ENCODE measurements at places on chromosomes 16 and 17.

DNA sequence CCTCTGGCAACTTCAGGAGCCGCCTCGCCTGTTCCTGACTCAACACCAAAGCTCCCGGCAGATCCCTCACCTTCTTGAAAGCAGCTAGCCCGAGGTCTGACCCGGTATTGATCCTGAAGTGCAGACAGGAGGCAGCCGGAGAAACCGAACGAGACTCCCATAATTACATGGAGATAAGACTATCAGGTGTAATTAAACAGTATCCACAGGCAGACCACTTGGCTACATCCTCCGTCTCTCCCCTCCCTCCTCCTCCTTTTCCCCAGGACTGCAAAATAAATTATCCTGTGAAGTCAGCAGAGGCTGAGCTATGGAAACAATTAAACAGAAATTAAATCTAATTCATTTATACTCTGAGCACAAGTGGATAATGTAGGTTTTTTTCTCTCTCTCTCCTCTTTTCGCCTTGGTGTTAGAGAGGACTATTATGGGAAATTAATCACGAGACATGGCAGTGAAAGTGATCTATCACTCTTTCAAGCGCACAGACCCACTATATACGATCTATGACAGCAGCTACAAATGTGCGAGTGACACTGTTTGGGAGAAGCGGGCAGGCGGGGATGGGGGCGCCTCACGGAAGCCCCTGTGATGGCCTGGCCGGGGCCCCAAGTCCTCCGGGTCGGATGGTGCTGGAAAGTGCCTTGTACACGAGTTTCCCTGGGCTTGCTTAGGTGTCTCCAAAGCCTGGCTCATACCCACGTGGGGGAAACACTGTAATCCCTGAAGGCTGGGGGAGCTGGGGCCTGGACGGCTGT is 92.8 kb downstream of the RBFOX3 start:
- DNase-seq, result no peak

- no peak for DNase-seq
These were observed 1.3 kb downstream of the SBK1 start for GRCh38 chr16:28293601-28293960.

DNA sequence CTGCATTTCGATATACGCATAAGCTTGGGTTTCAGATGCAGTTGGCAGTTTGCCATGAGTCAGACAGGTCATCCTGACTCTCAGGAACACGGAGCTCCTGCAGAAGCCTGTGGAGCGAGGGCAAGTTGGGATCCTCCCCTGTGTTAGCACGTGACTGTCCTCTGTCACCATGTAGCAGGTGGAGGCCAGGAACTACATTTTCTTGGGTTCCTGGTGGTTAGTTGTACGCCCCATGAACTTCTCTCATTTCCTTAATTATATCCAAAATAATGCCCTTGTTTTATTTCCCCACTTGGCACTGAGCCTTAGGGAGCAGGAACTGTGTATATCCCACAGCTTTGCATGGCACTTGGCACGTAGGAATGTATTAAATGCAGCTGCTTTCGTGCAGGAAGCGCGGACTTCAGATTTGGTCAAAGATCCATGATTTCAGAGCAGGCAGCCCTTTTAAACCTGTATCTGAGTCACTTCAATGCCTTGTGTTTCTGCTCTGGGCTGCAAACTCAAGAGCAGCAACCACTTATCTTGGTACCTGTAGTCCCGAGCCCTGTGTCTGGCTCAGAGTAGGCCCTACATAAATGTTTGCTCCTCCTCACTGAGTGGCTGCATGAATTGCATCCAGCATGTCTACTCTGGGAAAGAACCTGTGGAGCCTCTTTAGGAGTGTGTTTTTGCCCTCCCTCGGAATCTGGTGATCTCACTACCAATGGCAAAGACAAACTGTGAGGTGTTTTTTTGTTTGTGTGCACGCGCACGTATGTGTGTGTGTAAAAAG is 428.4 kb downstream of the MAF start:
- no peak for DNase-seq

DNA sequence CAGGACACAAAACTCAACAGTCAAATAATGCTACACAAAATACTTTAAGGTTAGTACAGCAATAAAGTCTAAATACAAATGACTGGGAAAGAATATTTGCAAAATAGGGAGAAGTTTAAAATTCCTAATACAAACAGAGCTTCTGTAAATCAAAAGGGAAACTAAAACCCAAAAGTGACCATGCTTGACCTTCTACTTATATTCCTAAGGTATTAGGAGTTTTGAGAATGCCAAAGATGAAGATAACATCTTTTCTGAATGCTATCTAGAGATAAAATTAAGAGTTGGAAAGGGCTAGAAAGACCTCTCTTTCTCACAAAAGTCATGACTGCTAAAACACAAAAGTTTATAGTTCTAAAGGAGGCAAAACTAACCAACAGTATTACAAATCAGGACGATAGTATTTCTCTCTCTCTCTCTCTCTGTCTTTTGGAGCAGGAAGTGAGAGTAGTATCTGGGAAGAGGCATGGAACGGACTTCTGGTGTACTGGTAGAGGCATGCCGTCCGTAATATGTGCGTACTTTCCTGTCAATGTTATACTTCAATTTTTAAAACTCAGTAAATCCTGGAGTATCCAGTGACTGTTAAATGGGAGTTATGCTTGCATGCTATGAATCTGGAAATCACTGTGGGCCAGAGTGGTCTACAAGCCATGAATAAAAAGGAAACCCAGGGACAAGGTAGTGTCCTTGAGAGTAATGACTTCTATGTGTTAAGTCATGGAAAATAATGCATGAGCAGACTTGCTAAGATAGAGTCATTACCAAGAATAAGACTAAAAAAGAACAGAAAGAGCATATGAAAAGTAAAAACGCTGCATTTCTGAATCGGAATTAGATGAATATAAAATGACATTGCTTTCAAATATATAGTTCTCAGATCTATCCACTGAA is 49.7 kb upstream of the ANKFY1 start:
- DNase-seq, result no peak

DNA sequence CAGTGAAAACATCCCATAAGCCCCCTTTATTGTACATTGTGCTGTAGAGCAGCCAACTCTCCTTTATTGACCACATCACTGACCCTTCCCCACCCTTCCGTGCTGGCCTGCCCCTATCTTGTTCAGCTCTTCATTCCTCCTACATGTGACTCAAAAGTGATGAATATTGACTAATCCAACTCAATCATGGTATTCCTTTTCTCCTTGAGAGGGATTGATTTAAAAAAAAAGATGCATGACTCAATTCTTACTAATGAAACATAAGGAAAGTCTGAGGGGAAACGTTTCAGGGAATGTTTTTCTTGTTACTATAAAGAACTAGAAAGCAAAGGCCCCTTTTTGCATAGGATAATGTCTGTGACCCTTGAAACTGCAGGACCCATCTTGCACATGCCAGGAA is 125.2 kb upstream of the SOX9 start:
- DNase-seq, result no peak

- DNase-seq, result no peak
These were observed 44.8 kb upstream of the NFAT5 start for GRCh38 chr16:69520800-69521602.

GRCh38 chr17:34249061-34249460 is 6.0 kb upstream of the CCL2 start:
- no peak for DNase-seq

DNA sequence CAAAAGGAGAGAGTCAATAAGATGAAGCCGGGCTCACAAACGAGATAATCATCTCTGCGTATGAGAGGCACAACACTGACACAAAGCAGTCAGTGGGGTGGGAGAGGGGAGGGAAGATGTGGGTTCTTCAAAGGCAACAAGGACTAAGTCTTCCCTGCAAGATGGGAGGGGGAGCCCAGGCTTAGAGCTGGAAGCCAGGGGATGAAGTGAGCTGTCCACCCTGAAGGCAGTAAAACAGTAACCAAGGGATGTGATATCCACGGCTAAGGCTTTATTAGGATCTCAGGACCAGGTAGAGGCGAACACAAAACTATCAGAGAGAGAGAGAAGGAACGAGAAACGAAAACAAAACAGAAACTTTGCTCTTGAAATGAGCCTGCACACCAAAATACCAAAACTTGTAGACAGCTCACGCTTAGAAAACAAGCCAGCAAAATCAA is 115.9 kb downstream of the DYNLRB2 start:
- no peak for DNase-seq

- peak; percentile 75 for DNase-seq
These were observed 9.3 kb downstream of the GIT1 start for GRCh38 chr17:29579866-29580771.

DNA sequence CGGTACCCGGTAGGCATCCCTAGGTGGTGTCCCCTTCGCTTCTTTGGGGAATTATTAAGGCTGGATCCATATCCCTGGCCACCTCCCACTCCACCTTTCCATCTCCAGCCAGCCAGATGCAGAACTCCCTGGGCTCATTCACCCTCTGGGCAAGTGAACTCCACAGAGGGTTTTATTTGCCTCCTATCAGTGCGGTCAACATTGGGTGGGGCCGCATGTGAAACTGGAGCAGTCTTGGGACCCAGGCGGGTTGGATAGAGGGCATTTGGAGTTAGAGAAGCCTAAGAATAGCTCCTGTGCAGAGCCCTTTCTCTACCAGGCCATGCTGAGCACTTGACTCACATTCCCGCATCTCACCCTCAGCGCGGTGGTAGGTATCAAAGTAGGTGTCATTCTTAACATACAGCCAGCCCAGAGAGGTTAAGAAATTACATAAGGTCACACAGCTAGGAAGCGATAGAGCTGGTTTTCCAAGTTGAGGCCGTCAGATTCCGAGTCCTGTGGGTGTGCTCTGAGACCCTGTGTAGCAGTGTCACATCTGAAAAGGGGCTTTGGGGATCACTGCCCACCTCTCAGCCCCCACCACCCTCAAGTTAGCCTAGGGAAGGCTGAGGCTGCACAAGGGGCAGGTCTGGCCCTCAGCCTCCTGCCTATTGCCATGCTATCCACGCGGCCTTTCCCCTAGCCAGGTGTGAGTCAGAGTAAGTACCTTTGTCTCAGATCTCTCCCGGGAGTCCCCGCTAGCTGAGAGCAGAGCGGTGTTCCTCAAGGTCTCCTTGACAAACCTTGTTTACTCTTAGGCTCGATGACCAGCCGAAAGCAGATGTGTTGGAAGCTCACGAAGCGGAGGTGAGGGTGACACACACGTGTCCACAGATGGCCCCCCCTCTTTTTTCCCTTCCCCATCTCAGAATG is 26.9 kb upstream of the LGALS9 start:
- DNase-seq, result no peak

GRCh38 chr17:72572604-72573491 is 452.0 kb downstream of the SOX9 start:
- DNase-seq, result peak; percentile 55

Data from fibroblast of lung (primary cell).